ENCODE measurements at places on chromosomes 7 and 10.

DNA sequence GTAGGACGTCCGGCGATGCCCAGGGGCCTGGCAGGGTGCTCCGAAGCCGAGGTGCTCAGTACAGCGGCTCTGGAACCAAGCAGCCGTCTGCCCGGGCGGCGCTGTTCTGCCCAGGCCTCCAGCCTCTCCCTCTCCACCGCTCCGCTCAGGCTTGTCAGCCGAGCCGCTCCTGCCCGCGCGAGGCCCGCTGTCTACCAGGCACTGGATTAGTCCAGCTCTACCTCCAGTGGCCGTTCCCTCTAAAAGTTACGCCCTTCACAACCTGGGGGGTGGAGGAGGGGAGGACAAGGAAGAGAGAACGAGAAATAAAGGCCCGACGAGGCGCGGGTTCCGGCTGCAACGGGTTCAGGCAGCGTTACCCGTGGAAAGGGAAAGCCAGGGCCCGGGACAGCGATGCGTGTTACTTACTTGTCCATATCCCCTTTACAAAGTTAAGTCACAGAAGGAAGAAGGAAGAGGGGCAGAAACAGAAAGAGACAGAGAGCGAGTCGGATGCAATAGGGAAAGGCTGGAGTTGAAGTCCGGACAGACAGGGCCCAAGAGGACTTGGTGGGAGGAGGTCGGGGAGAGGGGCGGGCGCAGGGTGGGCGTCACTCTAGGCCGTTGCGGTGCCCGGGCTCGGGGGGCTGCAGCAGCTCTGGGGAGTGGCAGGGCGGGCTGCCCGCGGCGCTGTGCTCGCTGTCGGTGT lies 2.8 kb downstream of the SP8 start:
- DNase-seq: no peak

DNA sequence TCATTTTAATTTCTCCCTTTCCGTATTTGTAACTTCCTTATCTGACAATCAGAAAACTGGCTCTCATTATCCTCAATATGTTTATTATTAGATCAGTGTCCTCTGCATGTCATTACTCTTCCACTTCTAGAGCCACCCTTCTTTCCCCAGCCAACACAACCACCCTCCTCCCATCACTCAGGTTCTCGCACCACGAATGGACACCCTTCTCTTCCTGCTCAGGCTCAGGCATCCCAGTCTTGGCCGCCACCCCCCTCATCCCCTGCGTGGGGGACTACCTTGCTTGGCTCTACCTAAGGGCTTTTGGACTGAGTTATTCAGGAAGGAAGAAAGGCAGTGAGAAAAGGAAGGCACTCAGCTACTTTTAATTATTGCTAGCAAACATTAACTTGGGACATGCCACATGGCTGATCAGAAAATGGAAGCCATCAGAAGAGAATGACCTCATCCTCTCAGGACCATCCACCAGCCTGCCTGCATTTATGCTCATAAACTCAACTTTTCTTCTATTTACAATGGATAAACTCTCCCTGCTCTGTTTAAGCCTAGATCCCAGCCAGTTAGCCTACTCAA lies 199.9 kb upstream of the PLXNA4 start:
- no peak for DNase-seq

GRCh38 chr7:69906283-69906995 lies 308.2 kb downstream of the AUTS2 start:
- no peak for DNase-seq

- no peak for DNase-seq
These were observed 531.2 kb upstream of the GHITM start for GRCh38 chr10:83607959-83608745.

DNA sequence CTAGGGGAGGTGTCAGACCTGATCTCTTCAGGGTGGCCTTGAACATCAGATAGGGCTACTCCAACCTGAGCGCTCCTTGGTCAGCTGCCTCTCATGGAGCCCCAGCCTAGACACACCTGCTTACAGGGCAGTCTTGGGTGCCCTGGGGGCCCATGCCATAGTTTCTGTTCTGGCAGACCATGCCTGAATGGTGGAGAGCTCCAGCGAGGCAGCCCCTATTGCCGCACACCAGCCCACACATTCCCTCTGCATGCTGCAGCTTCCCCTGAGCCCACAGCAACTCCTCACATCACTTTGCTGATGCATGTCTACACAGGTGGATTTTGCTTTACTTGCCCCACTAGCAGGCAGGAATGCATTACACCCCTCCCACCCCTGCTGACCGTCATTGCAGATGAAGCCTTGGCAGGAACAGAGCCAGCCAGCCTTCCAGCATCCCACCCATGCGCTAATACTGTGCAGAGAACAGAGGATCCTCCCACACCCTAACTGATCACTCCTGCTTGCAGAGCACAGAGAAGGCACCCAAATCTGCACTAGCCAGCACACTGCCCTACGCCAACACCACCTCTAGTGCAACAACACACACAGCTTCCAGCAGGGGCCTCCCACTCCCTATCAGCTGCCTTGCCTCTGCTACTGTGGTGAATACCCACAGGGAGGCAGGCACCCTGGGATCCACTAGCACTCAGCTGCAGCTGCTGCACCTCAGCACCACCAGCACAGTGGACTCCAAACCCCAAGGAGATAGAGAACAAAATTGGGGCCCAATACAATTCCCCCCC lies 43.0 kb upstream of the GRM3 start:
- DNase-seq: peak; percentile 56

DNA sequence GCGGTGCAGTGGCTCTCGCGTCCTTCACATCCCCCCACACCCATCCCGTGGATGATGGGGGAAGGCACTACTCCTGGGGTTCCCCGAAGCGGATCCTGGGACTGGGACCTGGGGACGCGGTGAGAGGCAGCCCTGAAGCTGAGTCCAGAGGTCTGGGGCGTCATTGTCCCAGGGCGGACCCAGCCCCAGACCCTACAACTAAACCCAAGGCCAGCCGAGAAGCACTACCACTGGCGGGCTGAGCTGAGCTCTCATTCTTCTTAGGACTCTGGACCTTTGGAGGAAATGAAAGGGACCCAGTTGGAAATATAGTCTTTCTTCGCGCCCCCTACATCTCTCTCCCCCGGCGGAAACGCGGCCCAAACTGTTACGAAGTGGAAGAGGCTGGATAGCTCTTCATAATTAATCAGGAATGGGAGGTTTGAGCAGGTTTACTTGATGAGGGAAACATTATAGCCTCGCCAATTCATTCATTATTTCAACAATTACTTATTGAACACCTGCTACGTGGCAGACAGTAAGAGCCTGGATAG lies 389 bp upstream of the FBXL15 start:
- DNase-seq: no peak

DNA sequence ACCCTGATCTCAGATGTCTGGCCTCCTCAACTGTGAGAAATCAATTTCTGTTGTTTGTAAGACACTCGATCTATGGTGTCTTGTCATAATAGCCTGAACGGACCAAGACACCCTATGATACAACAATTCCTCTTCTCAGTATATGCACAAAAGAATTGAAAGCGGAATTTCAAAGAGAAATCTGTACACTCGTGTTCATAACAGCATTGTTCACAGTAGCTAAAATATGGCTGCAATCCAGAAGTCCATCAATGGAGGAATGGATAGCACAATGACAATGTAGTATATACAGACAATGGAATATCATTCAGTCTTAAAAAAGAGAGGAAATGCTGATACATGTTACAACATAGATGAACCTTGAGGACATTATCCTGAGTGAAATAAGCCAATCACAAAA lies 354.6 kb downstream of the SFMBT2 start:
- peak; percentile 13 for DNase-seq

- no peak for DNase-seq
These were observed 58.3 kb downstream of the CFAP46 start for GRCh38 chr10:132884041-132884440.

DNA sequence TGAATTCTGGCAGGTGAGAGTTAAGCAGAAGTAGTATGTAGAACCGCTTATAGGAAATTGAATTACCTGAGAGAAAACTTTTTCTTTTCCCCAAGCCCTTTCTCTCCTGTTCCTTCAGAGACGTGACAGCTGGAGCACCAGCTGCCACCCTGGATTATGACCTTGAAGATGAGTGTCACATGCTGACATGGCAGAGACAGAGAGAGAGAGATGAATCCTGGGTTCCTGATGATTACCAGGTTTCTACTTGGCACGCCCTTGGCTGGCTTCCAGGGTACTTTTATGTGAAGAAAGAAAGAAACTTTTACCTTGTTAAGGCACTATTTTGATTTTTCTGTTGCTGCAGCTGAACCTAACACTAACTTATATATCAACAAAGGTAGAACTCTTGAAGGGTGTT lies 99.9 kb downstream of the GPR26 start:
- no peak for DNase-seq

GRCh38 chr10:83585686-83586085 lies 553.6 kb upstream of the GHITM start:
- DNase-seq: no peak

GRCh38 chr10:74223755-74224529 lies 72.9 kb downstream of the ADK start:
- no peak for DNase-seq

GRCh38 chr7:76358481-76359110 lies at the start of gene YWHAG:
TSS of gene YWHAG (minus strand) at chr7:76358991. CDS start at chr7:76358808, 183 bp downstream.
- DNase-seq: peak; percentile 97

- DNase-seq: no peak
These were observed 2.6 kb upstream of the SP4 start for GRCh38 chr7:21425290-21425689.

- DNase-seq: no peak
These were observed 89.3 kb downstream of the HIP1 start for GRCh38 chr7:75649462-75649861.

GRCh38 chr7:2913760-2914387 lies 69.8 kb upstream of the GNA12 start:
- peak; percentile 1 for DNase-seq

- DNase-seq: no peak
These were observed 50.1 kb downstream of the COL1A2 start for GRCh38 chr7:94444813-94445212.

DNA sequence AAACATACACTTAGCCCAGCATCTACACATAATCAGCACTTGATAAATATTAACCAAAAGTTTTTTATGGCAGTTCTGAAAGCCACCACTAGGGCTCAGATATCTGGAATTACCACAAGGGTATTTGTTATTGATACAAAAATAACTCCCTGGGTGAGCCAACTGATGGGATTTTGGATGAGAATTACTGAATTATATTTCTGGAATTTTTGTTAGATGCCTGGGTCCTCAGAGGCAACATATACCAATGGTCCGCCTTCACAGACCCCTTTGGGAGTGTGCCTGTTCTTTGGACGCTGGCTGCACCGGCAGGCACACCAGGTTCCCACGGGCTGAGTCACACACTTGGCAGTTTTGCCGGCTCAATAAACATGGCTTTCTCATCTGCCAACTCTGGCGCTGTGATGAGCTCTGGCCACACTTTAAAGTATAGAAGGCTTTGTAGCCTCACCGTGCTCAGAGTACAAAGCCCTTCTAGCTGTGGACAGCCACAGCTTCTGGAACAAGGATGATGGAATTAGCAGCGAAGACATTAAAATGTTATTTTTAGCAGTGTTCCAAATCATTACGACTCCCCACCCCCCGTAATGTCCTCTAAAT lies 24.5 kb upstream of the EEPD1 start:
- DNase-seq: peak; percentile 51

DNA sequence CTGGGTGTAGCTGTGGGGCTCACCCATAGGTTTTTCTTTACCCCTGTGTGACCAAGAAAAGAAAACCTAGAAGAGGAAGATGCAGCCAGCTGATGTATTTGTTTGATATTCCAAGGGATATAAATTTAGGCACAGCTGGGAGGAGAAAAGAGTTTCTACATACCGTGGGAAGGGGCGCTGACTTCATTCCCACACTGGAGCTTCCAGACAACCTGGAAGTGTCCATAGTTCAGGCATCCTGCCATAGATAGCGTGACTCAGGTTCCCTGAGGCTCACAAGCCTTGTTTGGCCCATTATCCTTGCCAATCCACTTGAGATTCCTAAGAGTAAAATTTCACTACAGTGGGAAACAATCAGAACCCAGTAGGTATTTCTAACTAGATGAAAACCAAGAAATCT lies 371.7 kb upstream of the NRP1 start:
- DNase-seq: no peak

DNA sequence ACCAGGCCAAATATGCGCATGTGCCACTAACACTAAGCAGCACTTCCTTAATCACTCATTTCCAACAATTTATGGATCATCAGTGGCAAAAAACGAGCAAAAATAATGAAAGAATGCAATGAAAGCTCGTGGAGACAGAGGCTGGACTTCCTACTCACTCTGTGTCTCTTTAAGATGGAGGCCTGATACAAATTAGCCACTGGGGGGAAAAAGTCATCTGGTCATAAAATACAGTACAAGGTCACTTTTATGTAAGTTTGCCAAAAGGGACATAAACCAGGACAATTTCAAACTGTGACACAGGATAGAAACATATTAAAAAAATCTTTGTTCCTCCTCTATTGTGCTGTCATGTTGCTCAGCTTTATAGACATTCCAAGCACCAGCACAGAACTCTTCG lies 101.7 kb downstream of the LMBR1 start:
- no peak for DNase-seq

GRCh38 chr10:13347500-13348156 lies 465 bp downstream of the SEPHS1 start:
- DNase-seq: peak; percentile 86

GRCh38 chr7:13839063-13839462 lies 150.4 kb downstream of the ETV1 start:
- no peak for DNase-seq

- no peak for DNase-seq
These were observed 159.7 kb downstream of the RNF216 start for GRCh38 chr7:5621776-5622175.

DNA sequence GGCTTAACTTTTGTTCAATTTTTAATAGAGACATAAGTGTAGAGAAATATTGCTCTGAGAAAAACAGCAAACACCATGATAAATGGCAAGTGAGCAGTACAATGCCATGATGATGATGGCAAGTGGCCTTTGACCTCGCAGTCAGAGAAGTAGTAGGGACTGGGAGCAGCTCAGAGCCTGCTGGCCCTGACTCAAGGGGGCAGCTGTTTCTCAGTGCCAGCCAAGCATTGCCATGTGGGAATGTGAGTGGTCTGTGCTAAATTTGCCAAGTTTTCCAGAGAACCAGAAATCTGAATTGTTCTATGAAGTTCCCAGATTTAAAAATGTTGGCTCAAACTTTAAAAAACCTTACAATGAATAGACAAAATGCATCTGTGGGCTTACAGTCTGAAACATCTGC lies 187.9 kb downstream of the BICC1 start:
- DNase-seq: no peak

GRCh38 chr10:132888898-132889490 lies 53.4 kb downstream of the CFAP46 start:
- DNase-seq: no peak

GRCh38 chr10:49144058-49144720 lies 10.4 kb upstream of the FAM170B start:
- DNase-seq: no peak

- no peak for DNase-seq
These were observed 626 bp upstream of the BMS1 start for GRCh38 chr10:42781893-42782445.

GRCh38 chr7:18336626-18337025 lies 158.9 kb upstream of the HDAC9 start:
- no peak for DNase-seq

- peak; percentile 68 for DNase-seq
These were observed 131.1 kb upstream of the CDK1 start for GRCh38 chr10:60646966-60647796.
